ENCODE measurements at places on chromosomes 4 and X.

- no peak for DNase-seq
These were observed 7.6 kb downstream of the SPIN3 start for GRCh38 chrX:56987741-56988140.

DNA sequence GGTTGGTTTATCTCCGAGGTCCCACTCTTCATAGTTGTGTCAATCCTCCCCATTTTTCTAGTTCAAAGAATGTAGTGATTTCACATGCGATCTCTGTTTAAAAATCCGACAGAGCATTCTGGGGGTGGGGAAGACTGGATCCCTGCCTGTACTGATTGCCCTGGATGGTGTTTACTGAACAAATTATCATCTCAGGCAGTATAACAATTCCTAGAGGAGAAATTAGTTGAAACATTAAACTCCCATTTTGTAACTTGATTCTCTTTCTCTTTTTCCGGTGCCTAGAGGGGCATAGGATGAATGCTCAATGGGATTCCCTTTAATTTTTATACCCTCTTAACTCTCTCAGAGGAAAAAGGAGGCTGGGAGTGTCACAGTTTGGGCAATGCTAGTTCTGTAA lies 10.0 kb upstream of the CWH43 start:
- no peak for DNase-seq

- DNase-seq: no peak
These were observed 119.3 kb downstream of the CRLF2 start for GRCh38 chrX:1093121-1093520.

DNA sequence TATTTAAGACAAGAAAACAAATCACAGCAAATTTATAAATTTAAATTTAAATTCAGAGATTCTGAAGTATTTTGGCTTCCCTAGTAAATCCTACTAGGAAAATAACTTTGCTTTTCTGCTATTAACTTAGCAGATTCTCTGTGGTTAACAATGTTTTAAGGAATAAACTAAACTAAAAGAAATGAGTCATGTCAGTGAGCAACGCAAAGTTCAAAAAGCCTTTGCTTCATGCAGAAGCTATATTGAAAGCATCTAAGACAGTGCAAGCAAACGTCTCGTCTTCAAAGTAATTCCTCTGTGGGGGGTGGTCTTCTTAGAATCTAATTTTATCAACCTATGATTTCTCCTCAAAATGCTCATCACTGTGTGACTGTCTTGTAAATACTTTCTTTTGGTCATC lies 30.1 kb downstream of the GABRB1 start:
- DNase-seq: peak; percentile 72

- no peak for DNase-seq
These were observed 75.6 kb upstream of the BCOR start for GRCh38 chrX:40173143-40174000.

GRCh38 chr4:189046642-189047041 lies 894.0 kb upstream of the FRG1 start:
- peak; percentile 55 for DNase-seq

DNA sequence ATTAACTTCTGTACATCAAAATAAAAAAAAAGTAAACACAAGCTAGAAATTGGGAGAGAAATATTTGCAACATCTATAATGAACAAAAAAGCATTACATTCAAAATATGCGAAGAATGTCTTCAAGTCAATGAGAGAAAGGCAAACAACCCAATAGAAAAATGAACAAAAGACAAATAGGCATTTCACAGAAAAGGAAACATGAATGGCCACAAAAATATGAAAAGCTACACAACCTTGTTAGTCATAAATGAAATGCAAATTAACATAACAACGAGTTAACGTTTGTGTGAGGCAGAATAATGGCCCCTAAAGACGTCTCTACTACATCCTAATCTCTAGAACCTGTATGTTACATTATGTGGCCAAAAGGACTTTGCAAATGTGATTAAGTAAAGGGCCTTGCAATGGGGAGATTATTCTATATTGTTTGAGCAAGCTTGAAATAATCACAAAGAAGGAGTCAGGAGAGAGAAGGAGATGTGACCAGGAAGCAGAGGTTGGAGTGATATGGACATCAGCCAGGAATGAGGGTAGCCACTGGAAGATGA lies 86.8 kb downstream of the WDFY3 start:
- DNase-seq: peak; percentile 44

DNA sequence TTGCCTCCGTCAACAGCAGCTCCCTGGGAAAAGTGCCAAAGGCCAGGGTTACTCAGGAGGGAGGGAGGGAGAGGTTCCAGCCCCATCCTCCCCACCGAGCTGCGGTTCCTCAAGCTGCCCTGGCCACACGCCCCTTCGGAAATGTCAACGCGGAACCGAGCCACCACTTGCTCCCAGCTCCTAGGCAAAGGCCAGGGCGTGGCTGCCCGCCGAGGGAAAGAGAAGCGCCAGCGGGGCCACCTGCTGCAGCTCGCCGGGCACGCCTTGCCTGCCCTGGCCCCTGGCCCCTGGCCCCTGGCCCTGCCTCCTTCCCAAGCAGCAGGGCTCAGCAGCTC lies 15.3 kb downstream of the SLC6A8 start:
- peak; percentile 48 for DNase-seq

- no peak for DNase-seq
These were observed 40.2 kb upstream of the TET2 start for GRCh38 chr4:105106426-105106825.

- no peak for DNase-seq
These were observed 11.4 kb upstream of the NYX start for GRCh38 chrX:41435708-41436107.

DNA sequence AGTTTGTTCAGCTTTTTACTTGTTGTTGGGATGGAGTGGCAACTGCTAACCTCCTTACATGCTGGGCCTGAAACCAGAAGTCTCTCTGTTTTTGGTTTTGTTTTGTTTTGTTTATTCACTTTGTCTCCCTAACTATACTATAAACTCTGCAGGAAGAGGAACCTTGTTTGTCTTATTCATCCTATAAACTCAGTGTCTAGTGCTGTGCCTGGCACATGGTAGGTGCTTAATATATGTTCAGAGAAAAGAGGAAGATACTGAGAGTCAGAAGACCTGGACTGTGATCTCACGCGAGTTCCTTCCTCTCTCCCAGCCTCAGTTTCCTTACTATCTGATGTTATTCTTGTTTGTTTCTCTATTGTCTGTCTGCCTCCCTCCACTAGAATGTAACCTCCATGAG lies 71.3 kb downstream of the PRPS1 start:
- no peak for DNase-seq

GRCh38 chr4:2245057-2245786 lies 3.3 kb upstream of the HAUS3 start:
- DNase-seq: no peak

DNA sequence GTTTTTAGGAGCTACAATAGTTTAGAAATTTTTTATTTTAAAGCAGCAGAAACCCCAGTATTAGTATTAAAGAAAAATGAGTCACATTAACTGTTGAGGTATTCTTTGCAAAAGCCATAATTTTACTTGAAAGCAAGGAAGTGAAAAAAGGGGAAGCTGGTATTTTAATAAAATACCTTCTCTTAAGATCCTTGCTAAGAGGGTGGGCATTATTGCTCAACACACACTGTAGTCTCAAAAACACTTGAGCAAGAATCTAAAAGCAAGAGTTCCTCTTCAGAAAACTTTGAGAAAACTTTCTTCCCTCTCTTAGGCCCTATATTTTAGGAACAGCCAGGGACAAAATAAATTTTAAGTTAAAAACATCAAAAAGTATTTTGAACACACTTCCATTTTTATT lies 259.4 kb upstream of the DIAPH2 start:
- no peak for DNase-seq

Data from M059J (cell line).